ENCODE measurements at places on chromosomes 2 and 18.

- DNase-seq, result peak; percentile 28
Measured at GRCh38 chr2:105812180-105813044, 67.7 kb downstream of the NCK2 start.

DNA sequence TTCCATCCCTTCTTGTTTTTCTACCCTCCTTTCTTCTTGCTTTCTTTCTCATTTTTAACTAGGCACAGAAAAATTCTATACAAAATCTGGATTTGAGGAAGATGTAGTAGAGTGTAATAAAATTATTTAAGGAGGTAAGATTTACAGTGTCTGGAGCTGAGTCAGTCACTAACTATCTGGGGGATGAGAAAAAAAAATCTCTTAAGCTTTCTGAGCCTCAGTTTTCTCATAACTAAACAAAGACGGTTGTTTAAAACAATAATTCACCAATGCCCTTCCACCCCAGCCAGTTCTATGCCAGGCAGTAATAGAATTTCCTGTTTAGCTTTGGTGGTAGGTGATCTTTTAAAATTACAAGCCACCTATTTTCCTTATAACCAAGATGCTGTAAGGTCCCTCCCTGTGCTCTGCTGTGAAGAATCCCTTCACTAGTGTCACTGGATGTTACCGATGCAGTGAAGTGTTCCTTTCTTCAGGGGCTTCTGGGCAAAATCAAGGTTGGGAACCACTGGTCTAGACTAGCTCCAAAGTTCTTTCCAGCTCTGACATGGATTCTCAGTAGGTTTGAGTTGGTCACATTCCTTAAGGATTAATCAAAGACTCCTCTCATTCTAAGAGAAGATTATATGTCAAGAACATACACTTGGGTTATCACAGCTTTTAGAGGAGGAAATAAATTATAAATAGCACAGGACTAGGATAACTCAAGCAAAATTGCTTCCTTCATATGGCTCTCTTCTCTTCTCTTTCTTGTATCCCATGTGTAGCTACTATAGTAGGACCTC, 289.0 kb downstream of the CDH2 start:
- DNase-seq, result peak; percentile 23

GRCh38 chr2:239324456-239324855, 76.4 kb downstream of the HDAC4 start:
- no peak for DNase-seq

DNA sequence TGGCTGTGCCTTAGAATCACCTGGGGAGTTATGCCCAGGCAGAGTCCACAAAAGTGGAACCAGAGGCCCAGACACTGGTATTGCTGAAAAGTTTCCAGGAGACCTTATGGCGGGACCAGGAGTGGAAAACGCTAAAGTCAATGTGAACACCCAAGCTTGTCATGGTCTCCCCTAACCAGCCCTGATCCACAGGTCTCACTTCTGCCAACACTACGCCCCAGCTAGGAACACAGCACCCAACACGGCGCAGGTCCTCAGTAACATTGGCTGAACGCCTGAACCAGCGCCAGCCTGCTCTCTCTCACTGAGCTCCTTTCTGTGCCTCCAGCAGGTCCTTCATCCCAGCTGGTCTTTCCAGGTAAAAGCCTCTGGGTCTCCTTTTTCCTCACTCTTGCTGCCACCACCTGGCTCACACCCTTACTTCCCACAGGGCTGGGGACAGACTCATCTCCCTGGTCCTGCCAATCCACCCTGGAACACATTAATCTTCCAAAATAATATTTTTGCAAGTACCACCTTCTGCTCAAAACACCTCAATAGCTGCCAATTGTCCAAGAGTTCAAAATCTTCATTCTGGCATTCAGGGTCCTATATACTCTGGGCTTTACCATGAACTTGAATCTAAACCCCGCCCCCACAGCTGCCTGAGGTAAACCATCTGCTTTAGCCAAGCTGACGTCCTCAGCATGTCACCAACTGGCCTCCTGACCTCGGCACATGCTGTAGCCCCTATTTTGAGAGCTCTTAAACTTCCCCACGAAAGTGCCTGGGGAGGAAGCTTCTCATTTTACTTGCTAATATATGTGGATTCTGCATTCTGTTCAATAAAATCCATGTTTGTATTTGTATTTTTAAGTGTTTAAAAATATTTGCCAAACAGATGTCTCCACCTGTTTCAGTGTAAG, 34.6 kb downstream of the ADCY3 start:
- no peak for DNase-seq

- no peak for DNase-seq
Measured at GRCh38 chr18:50356036-50356945, 18.6 kb upstream of the SKA1 start.

DNA sequence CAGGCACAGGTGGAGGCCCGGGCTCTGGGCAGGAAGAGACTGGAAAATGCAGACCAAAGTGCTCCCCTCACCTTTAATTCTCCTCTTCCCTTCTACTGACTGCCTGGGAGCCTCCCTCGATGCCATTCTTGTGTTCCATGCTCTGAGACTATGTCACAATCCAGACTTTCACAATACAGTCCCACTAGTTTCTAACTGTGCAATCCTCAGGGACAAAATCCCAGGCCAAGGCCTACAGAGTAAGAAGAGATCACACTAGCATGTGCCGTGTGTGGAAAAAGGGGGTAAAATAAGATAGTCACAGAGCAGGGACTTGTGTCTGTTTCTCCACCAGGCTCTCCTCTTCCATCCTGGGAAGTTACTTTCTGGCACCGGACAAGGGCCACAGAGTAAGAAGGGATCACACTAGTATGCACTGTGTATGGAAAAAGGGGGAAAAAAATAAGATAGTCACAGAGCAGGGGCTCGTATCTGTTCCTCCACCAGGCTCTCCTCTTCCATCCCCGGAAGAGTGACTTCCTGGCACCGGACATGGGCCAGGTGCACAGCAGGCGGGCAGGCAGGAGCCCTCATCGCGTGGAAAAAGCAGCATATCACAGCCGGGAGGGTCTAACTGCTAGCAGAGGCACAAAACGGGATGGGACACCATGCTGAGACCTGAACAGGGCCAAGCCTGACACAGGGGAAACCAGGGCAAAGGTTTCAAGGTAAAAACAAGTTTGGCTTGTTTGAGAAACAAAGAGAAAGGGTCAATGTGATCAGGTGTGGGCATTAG, 9.6 kb downstream of the CYB5A start:
- DNase-seq, result no peak

- peak; percentile 48 for DNase-seq
Measured at GRCh38 chr2:75459565-75460310, 101.0 kb downstream of the EVA1A start.

GRCh38 chr2:164793529-164793928, 48.1 kb downstream of the COBLL1 start:
- peak; percentile 33 for DNase-seq
